Cardiac muscle cell (in vitro differentiated cells and primary cell): ENCODE measurements at places on chromosomes 7 and 10. TPM values are rescaled to one million over a fixed set of nuclear protein-coding genes. Genes with fewer than 3 reads are reported as not detected.

OR6V1 gene
- polyA plus RNA-seq = not detected in 2 replicates

SPDYE2 gene
- polyA plus RNA-seq = 8.5 and 12.5 TPM in 2 replicates

CTBP2 gene
- 67.8 and 74.5 TPM in 2 replicates for polyA plus RNA-seq

SDK1 gene
- polyA plus RNA-seq = 4.1 and 6.9 TPM in 2 replicates

ACTR3C gene
- 2.2 and 2.4 TPM in 2 replicates for polyA plus RNA-seq

CRYGN gene
- polyA plus RNA-seq = 0.46 and 0.77 TPM in 2 replicates

VWDE gene
- 51.5 and 104 TPM in 2 replicates for polyA plus RNA-seq

TRIM8 gene
- 59.8 and 65.6 TPM in 2 replicates for polyA plus RNA-seq

ZDHHC6 gene
- 26.1 and 37.4 TPM in 2 replicates for polyA plus RNA-seq

C10orf62 gene
- not detected in 2 replicates for polyA plus RNA-seq

PTPRN2 gene
- polyA plus RNA-seq = 0.28 and 0.42 TPM in 2 replicates

HOXA1 gene
- polyA plus RNA-seq = 0.07 TPM in 1 of 2 replicates, not detected in the other

TAS2R41 gene
- polyA plus RNA-seq = not detected in 2 replicates

ATE1 gene
- 18.4 and 31.2 TPM in 2 replicates for polyA plus RNA-seq

MBL2 gene
- polyA plus RNA-seq = not detected in 2 replicates

FLNC gene
- 194 and 196 TPM in 2 replicates for polyA plus RNA-seq

NUTM2A gene
- polyA plus RNA-seq = 0.11 and 0.13 TPM in 2 replicates

ZNF503 gene
- polyA plus RNA-seq = 37.3 and 41.8 TPM in 2 replicates

TAS2R5 gene
- 0.12 and 1.2 TPM in 2 replicates for polyA plus RNA-seq

LIPK gene
- not detected in 2 replicates for polyA plus RNA-seq

CWF19L1 gene
- polyA plus RNA-seq = 16.0 and 17.7 TPM in 2 replicates

NSUN5 gene
- 45.0 and 55.7 TPM in 2 replicates for polyA plus RNA-seq

EIF5AL1 gene
- polyA plus RNA-seq = 1.5 and 1.9 TPM in 2 replicates

MOGAT3 gene
- polyA plus RNA-seq = not detected in 2 replicates

CPXM2 gene
- 0.84 and 1.3 TPM in 2 replicates for polyA plus RNA-seq

MSS51 gene
- polyA plus RNA-seq = 2.1 and 3.5 TPM in 2 replicates

CPED1 gene
- 0.67 and 1.1 TPM in 2 replicates for polyA plus RNA-seq

ZNF425 gene
- 7.6 and 11.3 TPM in 2 replicates for polyA plus RNA-seq

VOPP1 gene
- polyA plus RNA-seq = 5.0 and 9.6 TPM in 2 replicates

SPDYE6 gene
- 2.2 and 2.4 TPM in 2 replicates for polyA plus RNA-seq
